ENCODE measurements at places on chromosomes 3 and 15.

DNA sequence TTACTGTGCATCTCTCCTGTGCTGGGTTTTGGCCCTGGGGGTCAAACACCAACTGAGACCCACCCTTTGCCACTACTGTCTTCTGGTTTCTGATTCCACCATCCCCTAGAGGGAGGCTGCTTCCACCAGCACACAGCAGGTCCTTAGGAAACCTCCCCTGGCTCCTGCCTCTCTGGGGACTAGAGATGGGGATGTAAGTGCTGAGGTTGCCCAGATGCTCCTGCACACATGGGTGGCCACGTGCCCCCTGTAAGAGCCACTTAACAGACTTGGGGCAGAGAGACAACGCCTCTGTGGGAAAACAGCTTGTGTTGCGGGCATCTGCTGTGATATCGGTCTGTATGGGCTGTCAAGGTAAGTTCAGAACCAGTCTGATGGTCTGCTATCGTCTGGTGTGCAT lies 83.4 kb downstream of the ATP2B2 start:
- DNase-seq: no peak

GRCh38 chr3:41224120-41224806 lies 25.0 kb downstream of the CTNNB1 start:
- no peak for DNase-seq

DNA sequence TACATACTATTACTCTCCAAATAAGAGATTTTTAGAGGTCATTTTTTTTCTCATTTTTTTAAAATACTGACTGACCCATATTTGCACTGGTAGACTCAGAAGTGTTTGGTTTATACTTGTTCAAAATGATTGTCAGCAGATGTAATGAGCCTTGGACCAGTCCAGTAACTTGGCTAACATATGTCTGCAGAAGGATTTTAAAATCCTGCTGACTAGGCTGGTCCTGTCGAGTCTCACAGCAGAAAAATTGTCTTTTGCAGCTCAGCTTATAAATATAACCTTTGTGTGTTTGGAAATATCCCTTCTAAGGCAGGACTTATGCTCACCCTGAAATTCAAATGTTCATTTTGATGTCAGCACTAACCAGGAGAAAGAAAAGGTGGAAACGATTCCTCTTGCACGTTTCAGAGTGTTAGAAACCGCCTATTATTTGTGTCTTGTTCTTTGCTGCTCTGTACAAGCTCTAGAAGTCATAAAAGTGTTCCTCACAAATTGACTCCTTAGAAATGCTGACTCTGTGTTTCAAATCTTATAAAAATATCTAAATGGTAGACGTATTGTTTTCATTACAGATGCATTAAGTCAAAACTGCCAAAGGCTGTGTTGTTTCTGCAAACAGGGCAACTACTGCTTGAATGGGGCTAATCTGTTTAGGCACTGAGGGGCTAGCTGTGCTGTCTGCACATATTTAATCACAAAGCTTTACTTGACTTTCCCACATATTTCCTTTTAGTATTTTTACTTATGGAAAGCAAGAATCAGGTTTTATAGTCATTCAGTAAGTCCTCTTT lies 95.3 kb downstream of the CHL1 start:
- no peak for DNase-seq

- no peak for DNase-seq
Observed at GRCh38 chr15:62726461-62726860, 316.1 kb upstream of the TPM1 start.

DNA sequence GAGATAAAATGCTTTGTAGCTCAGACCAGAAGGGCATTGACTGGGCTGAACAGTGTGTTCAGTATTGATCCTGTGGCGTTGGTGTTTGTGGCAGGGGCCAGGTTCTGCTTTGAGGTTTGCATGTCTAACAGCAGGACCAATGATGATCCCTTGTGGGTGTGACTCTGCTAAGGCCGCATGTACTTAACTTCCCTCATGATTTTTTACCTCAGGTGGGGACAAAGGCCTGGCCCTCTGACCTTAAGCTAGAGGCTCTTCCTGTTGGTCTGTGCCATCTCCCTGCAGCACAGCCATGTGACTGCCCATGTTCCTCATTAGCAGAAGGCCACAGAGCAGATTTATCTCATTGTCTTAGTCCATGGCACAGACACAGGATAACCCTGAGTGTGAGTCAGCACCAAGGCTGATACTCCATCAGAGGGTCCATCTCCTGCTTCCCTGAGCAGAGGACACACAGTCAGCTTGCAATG lies 34.3 kb upstream of the BSN start:
- no peak for DNase-seq

DNA sequence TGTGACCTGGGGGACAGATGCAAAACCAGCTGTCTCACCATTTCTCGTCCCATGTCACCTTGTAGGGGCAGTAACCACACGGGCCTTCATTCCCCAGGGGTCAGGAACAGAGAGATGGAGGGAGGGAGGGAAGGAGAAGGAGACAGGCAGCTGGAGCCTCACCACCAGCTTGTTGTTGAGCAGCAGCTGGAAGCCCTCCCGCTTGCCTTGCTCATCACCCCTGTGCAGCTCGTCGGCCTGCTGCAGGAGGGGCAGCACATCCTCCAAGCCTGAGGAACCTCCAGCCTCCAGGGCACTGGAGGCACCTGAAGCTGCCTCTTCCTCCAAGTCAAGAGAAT lies 10.3 kb downstream of the RMDN3 start:
- DNase-seq: no peak

All from activated CD4-positive, alpha-beta T cell treated with anti-CD3 and anti-CD28 coated beads, Interleukin-2, amount 50 U/mL, for 16 hours (primary cell).